Activated T-helper 1 cell treated with anti-CD3 and anti-CD28 coated beads, Interleukin-2, amount 50 U/mL, for 16 hours (primary cell): ENCODE measurements at places on chromosomes 16 and 17.

DNA sequence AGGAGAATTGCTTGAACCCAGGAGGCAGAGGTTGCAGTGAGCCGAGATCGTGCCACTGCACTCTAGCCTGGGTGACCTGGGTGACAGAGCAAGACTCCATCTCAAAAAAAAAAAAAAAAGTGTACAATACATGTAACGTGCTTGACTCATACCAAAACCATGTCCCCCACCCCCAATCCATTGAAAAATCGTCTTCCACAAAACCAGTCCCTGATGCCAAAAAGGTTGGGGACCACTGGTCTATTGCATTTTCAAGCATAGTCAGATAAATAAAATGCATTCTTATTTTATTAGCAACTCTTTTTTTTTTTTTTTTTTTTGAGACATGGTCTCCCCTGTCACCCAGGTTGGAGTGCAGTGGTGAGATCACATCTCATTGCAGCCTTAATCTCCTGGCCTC, 52.1 kb downstream of the COPRS start:
- DNase-seq, result no peak

GRCh38 chr16:87735270-87736007, 30.3 kb downstream of the KLHDC4 start:
- DNase-seq, result no peak

DNA sequence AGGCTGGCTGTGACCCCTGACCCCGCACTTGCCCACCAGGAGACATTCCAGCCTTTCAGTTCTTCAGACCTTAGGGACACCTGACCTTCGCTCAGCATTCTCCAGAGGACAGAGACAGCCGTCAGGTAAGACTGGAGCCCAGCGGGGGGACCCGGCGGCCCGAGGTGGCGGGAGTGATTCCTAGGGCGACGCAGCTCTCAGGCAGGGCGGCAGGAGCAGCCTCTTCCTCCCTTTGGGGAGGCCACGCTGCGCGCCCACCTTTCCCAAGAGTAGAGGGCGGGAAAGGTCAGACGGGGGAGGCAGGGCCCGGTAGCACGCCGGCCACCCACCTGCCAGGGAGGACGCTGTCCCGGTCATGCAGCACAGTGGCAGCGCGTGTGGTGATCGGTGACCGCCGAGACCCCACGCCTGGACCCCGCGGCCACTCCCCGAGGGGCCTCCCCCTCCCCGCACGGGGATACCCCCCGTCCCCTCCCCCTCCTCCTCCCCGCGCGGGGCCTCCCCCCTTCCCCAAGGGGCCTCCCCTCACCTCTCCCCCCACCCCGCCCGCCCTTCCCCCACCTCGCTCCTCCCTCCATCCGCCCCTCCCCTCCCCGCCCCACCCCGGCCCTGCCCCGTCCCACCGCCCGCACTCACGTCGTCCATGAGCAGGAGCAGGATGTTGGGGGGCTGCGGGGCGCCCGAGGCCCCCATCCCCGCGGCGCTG, 472 bp downstream of the GALNS start:
- DNase-seq, result no peak

DNA sequence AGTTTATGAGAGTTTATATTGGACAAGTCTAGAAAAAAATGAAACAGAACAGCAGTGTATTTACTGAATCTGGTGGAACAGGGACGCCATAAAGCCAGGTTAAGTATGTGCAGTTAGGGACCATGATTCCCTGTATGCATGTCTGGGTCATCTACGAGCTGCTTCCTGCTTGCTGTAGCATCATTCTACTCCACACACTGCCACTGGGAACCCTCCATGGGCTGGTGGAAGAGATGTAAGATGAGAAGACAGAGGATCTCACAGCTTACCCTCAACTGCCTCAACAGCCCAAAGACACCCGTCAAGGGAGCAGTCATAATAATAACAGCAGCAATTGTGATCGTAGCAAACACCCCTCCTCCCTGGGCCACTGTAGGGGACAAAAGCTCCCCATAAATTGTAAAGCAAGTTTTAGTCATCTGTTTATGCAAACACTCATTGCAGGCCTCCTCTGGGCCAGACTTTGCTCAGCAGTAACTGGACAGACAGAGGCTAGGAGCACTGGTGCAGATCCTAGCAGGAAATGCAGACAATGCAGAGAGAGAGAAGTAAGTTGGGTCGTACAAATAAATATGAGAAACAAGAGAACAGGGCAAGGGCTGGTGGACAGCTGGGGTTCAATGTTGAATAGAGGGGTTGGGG, 188.0 kb downstream of the SOX9 start:
- no peak for DNase-seq

DNA sequence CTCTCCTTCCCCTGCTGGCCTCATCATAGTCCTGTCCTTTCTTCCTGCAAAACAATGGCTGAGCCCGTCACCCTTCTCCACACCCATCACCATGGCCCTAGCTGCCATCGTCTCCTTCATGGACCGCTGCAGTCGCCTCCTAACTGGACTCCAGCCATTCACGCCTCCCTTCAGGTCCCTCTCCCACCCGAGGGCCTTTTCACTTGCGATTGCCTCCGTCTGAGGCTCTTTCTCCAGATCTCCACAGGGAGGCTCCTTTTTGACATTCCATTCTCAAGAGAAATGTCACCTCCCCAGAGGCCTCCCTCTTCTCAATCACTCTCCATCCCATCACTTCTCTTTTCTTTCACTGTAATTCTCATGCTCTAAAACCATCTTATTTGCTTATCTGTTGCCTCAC, 23.5 kb downstream of the GSG1L start:
- no peak for DNase-seq
